Activated naive CD4-positive, alpha-beta T cell treated with anti-CD3 and anti-CD28 coated beads, Interleukin-2, amount 50 U/mL, for 72 hours (primary cell): ENCODE measurements at places on chromosomes 1 and 21. TPM values are rescaled to one million over a fixed set of nuclear protein-coding genes. Genes with fewer than 3 reads are reported as not detected.
A peak's percentile ranks its signal among the peaks of the same experiment; 100 is the strongest.

- no peak for DNase-seq
These were observed 6.3 kb upstream of the CRYBG2 start for GRCh38 chr1:26359981-26360806.

GRCh38 chr1:30317921-30318320, 405.5 kb downstream of the MATN1 start:
- DNase-seq = no peak

DNA sequence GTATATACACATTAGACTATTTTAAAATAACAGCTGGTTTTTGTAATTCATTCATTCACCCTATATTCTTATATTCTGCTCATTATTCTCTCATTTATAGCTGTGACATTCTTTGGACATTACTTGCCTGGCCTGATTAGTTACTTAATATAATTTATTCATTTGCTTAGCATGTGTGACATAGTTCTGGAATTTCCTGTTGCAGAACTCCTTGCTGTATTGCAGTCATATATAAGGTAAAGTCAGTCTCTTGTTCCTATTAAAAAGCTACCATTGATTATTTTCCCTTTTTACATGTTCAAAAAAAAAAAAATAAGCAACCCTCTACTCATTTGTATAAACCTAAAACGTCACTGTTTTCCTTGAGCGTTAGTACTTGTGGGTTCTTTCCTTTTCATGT, 23.9 kb downstream of the GNAT2 start:
- DNase-seq = no peak

DNA sequence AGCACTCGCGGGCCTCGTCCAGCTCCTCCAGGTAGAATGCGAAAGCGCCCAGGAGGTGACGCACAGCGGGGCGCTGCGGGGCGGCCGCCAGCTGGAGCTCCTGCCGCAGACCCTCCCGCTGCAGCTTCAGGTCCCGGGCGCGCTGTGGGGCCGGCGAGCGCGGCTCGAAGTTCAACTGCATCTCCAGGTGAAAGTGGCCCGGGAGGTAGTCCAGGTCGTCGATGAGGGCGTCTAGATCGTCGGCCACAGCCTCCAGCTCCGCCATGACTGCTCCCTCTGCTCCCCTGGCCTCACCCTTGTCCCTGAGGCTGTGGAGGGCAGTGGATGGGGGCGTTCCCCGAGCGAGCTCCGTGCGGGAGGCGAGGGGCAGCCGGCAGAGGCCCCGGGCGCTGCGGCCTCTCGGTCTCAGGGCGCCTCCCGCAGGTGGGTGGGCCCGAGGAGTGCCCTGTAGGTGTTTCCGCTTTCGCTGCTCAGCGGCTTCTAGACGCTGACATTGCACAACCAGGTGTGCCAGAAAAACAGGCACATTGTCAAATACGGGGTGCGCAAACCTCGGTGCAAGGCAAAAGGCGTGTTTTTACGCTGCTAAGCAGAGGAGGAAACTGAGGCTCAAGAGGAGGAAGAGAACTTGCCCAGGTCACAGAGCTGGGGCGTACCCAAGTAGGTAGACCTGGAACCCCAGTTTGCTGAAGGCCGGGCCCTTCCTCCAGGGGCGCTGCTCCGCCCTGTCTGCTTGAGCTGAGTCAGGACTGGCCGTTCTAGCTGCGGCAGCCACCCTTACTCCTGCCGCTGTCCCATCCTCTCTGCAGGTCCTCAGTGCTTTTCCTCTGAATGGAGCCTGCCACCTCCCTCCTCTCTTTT, at the start of gene TTC22:
Gene TTC22 (minus strand): TSS at position 425 of the 861 bp plus-strand sequence. CDS start 160 bp downstream, at position 265.
- DNase-seq = peak; percentile 79

DNA sequence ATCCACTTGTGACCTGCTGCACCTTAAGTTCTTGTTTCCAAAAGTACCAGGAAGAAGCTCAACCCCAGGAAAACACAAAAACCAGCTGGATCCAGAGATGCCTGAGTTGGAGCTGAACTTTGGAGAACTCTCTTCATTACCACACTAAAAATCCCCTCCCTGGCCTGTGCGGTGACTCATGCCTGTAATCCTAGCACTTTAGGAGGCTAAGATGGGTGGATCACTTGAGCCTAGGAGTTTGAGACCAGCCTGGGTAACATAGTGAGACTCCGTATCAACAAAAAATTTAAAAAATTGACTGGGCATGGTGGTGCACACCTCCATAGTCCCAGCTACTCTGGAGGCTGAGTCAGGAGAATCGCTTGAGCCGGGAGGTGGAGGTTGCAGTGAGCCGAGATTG, 6.2 kb downstream of the MAP1LC3C start:
- DNase-seq = no peak

DENND2D gene
- total RNA-seq = 221 TPM

CDC20 gene
- 328 TPM for total RNA-seq

HAO2 gene
- not detected for total RNA-seq

OR2T10 gene
- total RNA-seq = not detected

SH2D5 gene
- total RNA-seq = 0.66 TPM

AMPD1 gene
- total RNA-seq = not detected
